ENCODE measurements at places on chromosomes 1 and 21.
A peak's percentile ranks its signal among the peaks of the same experiment; 100 is the strongest.

DNA sequence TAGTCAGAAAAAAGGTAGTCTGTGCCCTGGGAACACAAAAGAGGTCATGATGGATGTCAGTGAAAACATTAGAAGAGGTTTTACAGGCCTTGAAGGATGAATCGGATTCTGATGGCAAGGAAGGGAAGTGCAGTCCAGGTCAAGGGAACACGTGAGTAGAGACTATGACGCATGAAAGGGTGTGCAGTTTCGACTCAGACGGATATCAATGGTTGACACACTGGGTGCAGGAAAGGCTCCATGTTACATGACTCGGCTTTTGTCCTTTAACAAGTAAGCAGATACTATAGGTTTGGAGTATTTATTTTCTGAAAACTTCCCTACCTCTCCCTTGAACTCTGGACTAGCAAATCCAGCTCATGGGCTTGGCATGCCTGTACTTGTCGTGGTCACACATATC is 55.3 kb downstream of the SEC16B start:
- DNase-seq: no peak

- no peak for DNase-seq
Measured at GRCh38 chr1:234643111-234643849, 33.3 kb upstream of the IRF2BP2 start.

DNA sequence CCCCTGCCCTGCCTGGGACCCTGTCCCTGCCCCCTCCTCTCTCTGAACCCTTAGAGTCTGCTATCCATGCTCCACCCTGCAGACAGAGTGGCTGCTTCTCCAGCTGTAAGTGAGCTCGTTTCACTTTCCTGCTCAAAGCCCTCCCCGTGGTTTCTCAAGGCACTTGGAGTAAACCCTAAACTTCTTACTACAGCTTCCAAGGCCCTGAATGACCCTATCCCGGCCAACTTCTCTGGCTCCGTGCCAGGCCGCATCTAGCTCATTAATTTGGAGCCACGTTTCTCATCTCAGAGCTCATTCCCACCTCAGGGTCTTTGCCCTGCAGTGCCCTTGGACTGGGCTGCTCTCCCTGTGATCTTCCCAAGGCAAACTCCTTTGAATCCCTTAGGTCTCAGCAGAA is 235.1 kb upstream of the RUNX1 start:
- no peak for DNase-seq

GRCh38 chr1:222931023-222931422 is 116.2 kb downstream of the DISP1 start:
- DNase-seq: no peak

- DNase-seq: peak; percentile 35
Measured at GRCh38 chr1:201254625-201255478, 28.5 kb upstream of the PKP1 start.

DNA sequence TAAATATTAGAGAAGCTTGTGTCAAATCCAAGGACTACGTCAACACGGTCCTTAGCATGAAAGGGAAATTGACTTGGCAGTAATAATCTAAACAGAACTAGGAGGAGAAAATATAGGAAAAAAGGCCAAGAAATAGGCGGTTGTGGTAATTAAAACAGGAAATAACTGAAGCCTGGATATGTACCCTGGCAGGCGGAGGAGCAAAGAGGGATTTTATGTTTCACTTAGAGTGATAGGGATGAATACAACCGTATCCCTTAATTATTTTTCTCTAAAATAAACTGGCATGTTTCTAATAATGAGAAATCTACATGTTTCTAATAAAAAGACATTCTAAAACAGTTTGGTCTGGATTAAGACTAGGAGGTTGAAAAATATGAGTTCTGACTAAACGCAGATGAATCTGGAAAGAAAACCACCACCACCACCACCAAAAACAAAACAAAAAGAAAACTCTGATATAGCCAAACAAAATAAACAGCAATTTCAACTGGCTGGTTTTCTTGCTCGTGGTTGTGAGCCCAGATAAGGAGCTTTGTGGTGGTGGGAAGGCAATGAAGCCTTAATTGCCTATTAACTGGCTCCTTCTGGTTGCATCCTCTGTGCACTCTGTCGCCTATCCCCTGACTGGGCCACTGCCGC is 334.2 kb upstream of the SNX7 start:
- no peak for DNase-seq

DNA sequence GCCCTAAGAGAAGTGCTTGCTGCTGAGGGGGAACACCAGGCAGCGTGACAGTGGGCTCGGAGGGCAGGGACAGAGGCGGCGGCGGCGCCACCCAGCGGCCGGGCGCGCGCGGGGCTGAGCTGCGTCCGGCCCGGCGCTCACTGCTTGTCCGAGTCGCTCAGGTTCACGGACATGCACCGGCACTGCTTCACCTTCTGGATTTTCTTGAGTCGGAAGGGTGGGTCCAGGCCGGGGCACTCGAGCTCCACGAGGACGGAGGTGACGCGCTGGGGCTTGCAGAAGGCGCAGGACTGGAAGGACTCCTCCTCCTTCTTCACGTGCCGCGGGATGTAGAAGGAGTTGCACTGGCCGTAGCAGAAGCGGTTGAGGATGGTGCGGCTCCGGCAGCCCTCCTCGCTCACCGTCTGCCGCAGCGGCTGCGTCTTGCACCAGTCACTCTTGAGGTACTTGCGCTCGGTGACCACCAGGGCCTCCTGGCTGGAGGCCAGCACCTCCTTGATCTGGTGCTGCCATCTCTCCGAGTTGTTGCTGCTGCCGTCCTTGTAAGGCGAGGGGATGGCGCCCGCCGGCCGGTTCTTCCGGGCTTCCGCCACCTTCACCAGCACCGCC is 119.0 kb downstream of the GREM2 start:
- no peak for DNase-seq

- DNase-seq: peak; percentile 77
Measured at GRCh38 chr21:36859744-36860501, 106.5 kb downstream of the HLCS start.

GRCh38 chr1:239315631-239316217 is 70.6 kb upstream of the CHRM3 start:
- no peak for DNase-seq

DNA sequence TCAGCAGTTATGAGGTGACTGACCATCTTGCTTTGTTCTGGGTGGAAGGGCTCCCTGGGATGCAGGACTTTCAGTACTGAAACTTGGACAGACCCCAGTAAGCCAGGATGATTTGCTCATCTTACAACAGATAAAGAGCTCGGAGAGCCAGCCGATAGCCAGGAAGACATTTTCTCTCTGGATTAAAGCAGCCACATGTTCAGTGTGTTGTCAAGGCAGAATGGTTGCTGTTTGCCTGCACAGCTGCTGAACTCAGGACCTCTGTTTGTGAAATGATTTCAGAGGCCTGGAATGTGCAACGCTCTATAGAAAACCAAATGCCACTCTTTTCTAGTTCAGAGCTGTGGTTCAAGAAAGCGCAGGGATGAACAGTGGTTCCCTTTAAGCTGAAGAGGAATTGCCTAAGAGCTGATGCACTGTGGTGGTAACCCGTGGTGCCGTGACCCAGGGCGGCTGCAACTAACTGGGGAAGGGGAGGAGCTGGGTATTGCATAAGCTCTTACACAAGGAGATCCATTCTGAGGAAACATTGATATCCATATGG is 40.7 kb downstream of the CASQ2 start:
- DNase-seq: no peak

DNA sequence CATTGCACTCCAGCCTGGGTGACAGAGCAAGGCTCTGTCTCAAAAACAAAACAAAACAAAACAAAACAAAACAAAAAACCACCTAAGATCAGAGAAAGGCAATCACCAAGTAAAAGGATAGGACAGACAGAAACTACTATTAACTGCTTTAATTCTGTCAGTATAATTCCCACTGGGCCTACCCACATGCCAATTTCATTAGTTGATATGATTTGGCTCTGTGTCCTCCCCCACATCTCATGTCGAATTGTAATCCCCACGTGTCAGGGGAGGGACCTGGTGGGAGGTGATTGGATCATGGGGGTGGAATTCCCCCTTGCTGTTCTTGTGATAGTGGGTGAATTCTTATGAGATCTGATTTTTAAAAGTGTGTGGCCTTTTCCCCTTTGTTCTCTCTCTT is 27.2 kb upstream of the CAPZB start:
- DNase-seq: no peak

GRCh38 chr1:121443001-121443540 is 258.3 kb downstream of the SRGAP2C start:
- no peak for DNase-seq

GRCh38 chr1:2973601-2974593 is 47.4 kb upstream of the ACTRT2 start:
- DNase-seq: no peak

- DNase-seq: no peak
Measured at GRCh38 chr1:56964349-56965017, 1.3 kb downstream of the C8B start.

GRCh38 chr1:234014208-234014607 is 109.7 kb downstream of the SLC35F3 start:
- no peak for DNase-seq

DNA sequence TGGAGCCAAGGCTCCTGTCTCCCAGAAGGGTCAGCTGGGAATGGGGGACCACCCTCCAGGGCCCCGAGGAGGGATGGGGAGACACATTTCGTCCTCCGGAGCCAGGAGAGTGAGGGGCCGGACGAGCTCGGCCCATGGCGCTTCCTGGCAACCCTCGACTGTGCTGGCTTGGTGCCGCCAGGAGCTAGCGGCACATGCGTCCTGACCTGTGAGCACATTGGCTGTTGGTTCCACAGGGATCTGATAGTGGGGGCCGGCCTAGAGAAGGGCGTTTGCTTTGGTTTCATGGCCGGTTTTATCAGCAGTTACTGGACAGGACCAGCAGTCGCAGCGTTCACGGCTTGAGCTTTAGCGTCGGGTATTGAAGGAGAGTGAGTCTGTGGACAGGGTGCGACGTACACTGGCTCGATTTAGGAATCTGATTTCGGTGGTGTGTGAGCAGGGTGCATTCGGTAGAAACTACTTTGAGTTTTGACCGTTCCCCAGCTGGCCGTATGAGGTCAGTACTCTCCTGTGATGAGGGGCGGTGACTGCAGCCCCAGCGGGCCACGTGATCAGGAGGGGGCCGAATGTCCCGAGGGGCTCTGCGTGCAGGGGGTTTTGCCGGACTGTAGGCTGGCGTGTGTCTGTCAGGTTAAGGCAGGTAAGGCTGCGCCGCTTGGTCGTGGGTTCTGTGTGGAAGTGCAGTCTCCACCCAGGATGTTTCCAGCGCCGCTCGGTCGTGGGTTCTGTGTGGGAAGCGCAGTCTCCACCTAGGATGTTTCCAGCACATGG is 18.7 kb downstream of the FAAP20 start:
- no peak for DNase-seq

DNA sequence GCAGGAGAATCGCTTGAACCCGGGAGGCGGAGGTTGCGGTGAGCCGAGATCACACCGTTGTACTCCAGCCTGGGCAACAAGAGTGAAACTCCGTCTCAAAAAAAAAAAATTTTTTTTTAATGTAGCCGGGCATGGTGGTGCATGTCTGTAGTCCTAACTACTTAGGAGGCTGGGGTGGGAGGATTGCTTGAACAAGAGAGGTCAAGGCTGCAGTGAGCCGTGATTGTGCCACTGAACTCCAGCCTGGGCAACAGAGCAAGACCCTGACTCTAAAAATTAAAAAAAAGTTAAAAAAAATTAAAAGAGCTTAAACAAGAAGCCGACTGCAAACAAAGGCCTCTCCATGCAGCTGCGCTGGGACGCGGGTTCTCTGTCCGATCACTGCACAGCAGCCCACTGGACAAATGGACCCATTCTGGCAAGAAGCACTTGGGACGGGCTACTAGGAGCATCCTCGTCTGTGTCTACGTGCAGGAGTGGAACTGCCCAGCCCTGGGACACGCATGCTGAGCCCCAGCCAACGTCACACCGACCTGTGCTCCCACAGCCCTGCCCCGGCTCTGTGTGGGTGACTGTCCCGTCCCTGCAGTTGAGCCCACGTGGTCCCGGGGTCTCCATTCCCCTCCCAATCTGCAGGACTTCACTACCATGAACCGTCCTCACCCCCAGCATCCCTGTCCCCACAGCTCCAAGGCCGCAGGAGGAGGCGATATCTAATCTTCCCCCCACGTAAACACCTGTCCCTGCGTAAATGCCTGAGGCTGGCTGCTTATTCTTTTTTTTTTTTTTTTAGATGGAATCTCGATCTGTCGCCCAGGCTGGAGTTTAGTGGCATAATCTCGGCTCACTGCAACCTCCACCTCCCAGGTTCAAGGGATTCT is 12.3 kb downstream of the SLC35E2B start:
- DNase-seq: no peak

DNA sequence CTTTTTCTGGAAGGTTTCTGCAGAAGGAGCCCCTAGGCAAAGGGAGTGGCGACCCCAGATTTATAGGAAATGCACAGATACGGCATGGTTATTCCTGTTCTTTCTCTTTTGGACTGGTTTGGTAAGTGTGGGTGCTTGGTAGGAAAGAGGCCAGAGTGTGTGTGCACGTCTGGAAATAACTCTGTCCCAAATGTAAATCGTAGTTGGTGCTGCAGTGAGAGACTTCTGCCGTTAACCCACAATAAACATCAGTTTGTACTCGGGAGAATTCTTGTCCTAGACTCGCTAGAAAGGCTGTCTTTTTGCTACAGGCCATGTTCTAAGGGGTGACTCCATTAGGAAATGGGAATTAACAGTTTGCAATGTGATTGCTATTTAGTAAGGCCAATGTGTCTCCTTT is 779 bp downstream of the SLC44A3 start:
- no peak for DNase-seq

DNA sequence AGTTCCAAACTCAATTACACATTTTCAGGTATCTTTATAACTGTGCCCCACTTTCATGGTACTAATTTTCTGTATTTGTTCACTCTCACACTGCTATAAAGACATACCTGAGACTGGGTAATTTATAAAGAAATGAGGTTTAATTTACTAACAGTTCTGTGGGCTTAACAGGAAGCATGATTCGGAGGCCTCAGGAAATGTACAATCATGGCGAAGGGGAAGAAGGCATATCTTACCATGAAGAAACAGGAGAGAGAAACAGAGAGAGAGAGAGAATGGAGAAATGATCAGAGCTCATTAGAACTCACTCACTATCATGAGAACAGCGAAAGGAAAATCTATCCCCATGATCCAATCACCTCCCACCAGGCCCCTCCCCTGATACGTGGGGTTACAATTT is 874.1 kb upstream of the B3GALT2 start:
- DNase-seq: no peak

GRCh38 chr1:14654554-14654953 is 56.1 kb downstream of the KAZN start:
- no peak for DNase-seq

DNA sequence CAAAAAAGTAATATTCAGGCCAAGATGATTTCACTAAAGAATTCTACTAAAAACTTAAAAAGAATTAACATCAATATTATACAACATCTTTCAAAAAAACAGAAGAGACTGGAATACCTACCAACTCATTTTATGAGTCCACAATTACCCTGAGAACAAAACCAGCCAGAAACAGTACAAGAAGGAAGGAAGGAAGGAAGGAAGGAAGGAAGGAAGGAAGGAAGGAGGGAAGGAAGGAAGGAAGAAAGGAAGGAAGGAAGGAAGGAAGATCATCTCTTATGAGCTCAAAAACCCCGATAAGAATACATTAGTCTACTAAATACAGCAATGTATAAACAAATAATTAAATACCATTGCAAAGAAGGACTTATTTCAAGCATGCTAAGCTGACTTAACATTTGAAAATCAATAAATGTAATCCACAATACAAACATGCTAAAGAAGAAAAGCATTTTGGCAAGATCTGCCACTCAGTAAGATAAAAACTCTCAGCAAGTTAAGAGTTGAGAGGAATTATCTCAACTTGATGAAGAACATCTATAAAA is 149.9 kb upstream of the RGS18 start:
- DNase-seq: no peak

GRCh38 chr1:184595596-184595995 is 159.1 kb downstream of the EDEM3 start:
- DNase-seq: no peak

GRCh38 chr21:44576025-44576420 is 2.5 kb downstream of the KRTAP10-4 start:
- DNase-seq: no peak
